ENCODE measurements at places on chromosomes 11 and 22. TPM values are rescaled to one million over a fixed set of nuclear protein-coding genes. Genes with fewer than 3 reads are reported as not detected.

The C11orf86 gene
- total RNA-seq, result not detected

DNA sequence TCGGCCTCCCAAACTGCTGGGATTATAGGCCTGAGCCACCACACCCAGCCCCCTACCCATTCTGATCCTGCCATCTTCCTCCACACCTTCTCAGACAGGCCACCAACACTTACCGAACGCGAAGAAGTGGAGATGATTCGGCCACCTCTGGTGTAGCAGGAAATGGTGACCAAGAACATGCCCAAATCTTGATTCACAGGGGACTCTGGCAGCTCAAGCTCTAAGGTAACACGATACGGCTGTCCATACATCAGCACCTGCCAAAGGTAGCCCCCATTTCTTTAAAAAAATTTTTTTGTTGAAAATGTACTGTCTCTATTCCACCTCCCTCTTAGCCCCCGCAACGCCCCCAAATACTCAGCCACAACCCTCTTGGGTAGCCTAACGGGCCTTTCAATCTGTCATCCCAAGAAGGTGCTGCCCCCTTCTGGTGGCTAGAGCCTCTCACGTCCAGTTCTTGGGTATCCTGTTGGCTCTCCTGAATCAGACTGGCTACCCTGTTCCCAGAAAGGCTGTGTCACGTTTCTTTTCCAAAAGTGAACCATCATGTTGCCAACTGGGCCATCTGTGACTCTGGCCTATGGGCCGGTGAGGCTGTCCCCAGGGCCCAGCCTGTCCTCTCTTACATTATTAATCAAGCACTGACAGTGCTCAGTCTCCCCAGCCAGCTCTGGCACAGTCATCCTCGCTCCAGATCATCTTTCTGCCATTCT is 5.3 kb upstream of the LRRN4CL start:
- DNase-seq, result peak; percentile 74

The PHF21B gene
- not detected for total RNA-seq

GRCh38 chr11:61737636-61738386 is 14.6 kb upstream of the MYRF start:
- DNase-seq, result no peak

DNA sequence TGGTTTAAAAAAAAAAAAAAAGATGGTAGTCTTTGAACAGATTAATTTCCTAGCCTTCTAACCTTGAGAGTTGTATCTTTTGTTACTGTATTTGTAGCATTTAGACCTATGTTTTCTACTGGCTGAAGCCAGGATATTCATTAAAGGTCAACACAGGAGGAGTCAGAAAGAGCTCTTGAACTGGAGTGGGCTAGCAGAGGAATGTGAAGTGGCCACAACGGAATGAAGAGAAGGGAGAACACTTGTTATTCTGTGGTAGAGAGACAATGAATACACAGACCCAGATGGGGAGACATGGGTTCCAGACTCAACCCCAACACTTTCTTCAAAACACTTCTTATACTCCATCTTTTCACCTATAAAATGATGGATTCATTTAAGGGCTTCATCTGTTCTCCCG is 88.1 kb downstream of the RELT start:
- no peak for DNase-seq

GRCh38 chr11:10762185-10762584 is 11.1 kb downstream of the CTR9 start:
- DNase-seq, result no peak

GRCh38 chr11:115566180-115566764 is 62.1 kb upstream of the CADM1 start:
- no peak for DNase-seq

DNA sequence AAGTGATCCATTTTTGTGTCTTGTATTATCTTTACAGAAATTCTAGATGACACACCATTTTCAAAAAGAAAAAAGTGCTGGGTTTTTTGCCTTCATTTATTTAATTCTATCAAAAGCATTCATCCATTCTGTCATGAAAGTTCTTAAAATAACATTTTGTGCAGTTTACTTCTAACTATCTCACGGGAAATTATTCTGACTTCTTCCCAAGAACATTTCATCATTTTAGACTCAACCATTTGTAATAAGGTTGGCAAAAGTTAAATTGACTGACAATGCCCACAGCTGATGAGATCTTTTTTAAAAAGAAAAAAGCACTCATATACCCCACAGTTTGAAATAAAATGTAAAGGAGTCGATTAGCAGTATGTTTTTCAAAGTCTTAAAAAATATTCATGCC is 68.5 kb downstream of the SBF2 start:
- no peak for DNase-seq

- no peak for DNase-seq
Measured at GRCh38 chr22:33038131-33038772, 19.9 kb downstream of the SYN3 start.

All from omental fat pad (tissue), 4 donors.